DMS153 (cell line): ENCODE measurements at places on chromosomes 4 and X.

DNA sequence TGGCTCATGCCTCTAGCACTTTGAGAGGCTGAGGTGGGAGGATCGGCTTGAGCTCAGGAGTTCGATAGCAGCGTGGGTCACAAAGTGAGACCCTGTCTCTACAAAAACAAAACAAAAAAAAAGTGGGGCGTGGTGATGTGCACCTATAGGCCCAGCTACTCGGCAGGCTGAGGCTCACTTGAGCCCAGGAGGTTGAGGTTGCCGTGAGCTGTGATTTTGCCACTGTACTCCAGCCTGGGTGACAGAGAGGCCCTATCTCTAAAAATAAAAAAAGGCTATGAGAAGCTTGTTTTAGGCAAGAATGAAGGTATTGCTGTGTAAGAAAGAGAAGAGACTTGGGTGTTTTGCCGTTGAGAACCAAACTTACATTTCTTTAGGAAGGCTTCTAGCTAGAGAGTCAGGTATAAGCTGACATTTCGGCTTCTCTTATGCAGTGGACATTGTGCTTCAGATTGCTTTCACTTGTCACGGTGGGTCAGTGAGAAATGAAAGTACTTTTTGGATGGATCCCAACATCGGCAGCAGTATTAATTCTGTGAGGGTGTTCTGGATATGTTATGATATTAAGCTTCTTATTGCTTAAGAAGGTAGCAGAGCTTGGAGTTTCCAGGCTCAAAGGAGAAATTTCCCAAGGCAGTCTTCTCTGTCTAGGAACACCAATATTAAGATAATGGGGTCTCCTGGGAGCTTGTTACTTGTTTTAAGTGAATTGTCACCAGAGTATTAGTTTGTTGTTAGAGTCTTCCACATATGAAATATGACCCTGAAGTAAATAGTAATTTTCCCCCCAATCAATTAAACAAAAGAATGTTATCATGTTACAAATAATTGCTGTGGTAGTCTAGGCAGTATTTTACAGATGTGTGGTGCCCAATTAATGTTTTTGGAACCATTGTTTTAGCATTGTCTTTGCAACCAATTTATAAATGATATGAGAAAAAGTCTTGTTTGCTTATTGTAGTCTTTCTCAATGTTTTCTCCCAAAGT lies 17.6 kb downstream of the TMEM131L start:
- no peak for DNase-seq

DNA sequence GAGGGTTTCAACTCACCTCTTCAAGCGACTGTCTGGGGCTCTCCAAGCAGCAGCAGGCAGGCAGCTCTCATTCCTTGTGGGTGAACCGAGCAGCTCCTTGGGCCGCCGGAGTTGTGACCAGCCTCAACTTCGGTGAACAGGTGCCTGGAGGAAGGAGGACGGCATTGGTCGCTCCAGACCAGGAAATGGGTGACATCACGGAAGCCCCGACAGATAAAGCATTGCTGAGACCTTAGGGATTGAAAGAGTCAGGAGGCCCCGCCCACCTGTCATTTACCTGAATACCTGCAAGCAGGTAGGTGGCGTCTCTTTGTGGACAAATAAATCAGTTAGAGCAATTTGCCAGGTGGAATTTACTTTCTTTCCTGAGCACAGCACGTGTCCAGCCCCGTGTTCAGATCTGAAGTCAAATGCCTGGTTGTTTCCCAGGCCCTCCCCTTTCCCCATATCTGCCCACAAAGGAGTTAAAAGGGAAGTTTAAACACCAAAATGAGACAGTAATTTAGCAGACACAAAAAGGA lies at the start of gene LNX1:
Gene LNX1, minus strand, starts transcription at position 115 of the 521 bp plus-strand sequence. CDS start 17,484 bp downstream, outside the sequence.
- peak; percentile 95 for DNase-seq

DNA sequence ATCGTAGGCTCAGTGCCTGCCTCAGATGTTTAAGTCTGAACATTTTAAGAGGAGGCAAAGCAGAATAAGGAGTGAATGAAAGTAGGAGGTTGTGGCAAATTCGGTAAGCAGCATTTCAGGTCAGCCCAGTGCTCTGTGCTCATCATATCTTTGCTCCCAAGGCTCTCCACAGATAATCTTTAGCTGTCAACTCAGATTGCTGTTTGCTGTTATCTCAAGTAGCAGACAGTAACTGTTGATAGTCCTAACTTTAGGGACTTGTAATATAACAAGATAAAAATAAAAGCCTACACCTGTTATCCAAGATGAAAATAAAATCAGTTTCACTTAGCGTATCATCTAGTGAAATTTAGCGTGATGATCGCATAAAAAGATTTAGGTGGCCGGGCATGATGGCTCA lies 18.6 kb upstream of the CLTRN start:
- no peak for DNase-seq

GRCh38 chr4:102736636-102737549 lies 23.9 kb downstream of the MANBA start:
- peak; percentile 46 for DNase-seq

- no peak for DNase-seq
Observed at GRCh38 chrX:121671649-121672048, 624.2 kb downstream of the GLUD2 start.

DNA sequence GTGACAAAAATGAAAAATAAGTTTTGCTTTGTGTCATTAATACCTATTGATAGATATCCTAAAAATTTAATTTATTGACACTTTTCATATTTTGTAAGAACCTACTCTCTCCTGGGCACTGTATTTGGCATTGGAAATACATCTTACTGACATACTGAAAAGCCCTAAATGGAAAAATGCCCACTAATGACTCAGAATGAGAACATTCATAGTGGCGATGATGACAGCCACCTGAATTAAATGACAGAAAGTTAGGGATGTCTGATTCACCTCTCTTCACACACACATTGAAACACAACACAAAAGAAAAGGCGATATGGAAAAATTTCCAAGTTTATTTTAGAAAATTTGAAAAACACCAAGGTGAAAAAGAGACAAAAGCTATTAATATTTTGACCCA lies 992.3 kb downstream of the STPG2 start:
- no peak for DNase-seq
